ENCODE measurements at places on chromosomes 6 and 20.

GRCh38 chr6:93017626-93018025 is 401.7 kb downstream of the EPHA7 start:
- DNase-seq = no peak

DNA sequence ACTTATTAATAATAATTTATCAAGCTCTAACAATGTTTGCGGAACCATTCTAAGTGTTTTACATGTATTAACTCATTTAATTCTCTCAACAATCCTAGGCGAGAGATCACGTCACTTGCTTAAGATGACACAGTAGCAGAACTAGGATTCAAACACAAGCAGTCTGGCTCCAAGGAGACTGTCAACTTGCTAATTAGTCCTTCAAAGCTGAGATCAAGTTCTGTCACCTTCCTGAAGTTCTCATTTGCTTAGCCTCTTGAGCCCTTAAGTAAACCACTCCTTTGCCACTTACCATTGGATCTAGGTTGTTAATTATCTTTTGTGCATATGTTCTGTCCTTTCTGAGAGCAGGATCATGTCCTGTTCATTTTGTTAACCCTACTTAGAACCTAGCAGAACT is 14.1 kb downstream of the FKBP5 start:
- DNase-seq = no peak

DNA sequence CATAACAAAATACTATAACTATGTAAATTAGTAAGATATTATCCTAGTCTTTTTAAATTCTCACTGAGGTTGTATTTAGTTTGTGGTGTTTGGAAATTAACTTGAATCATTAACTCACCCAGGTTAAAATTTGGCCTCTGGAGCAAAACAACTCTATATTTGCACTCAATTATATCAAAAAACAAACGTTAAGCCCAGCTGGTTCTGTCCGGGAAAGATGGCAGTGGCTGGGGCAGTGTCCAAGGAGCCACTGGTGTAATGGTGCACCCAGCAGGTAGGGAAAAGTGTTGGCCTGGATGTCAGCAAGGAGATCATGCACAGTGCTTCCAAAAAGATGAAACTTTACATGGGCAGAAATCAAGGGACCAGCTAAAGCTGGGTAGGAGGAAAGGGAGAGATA is 285.3 kb upstream of the CITED2 start:
- DNase-seq = no peak

DNA sequence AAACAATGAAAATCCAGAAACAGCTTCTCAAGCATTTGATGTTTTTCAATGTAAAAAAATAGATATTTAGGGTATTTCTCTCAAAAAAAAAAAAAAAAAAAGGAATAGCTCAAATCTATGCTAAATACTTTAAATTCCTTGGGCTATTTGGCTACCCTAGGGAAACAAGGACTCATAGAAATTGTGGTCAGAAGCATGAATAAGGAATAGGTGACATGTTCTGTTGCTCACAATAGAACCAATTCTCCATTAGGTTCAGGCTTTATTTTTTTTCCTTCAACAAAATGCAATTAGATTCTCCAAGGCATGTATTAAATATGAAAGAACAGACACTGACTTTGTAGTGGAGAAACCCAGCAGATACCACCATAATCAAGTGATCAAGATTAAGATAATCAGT is 904.3 kb upstream of the FLRT3 start:
- no peak for DNase-seq

DNA sequence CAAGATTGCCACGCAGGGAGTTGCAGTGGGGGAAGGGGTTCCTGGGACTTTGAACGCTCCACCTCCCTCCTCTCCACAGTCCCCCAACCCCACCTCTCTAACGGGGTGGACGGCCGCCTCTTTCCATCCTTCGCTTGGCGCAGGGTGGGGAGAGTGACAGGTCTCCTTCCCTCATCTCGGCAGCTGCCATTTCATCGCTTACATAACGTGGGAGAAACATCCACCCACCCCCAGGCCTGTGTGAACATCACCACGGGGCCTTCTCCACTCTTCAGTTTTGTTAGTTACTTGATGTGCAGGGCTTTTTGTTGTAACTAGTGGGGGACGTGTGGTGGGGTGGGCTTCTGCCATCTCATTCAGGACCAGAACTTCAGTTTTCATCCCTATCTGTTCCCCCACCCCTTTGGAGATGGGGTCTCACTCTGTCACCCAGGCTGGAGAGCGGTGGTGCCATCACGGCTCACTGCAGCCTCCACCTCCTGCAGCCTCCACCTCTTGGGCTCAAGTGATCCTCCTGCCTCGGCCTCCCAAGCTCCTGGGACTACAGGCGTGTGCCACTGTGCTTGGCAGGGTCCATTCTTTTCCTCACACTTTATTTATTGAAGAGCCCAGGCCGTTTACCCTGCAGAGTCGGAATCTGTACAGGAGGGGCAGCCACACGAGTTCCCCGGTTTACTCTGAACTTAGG is 17.7 kb downstream of the RTEL1 start:
- DNase-seq = no peak

- DNase-seq = no peak
Measured at GRCh38 chr6:141664744-141665143, 468.0 kb upstream of the GJE1 start.

GRCh38 chr6:5481750-5482149 is 220.4 kb downstream of the FARS2 start:
- DNase-seq = no peak

DNA sequence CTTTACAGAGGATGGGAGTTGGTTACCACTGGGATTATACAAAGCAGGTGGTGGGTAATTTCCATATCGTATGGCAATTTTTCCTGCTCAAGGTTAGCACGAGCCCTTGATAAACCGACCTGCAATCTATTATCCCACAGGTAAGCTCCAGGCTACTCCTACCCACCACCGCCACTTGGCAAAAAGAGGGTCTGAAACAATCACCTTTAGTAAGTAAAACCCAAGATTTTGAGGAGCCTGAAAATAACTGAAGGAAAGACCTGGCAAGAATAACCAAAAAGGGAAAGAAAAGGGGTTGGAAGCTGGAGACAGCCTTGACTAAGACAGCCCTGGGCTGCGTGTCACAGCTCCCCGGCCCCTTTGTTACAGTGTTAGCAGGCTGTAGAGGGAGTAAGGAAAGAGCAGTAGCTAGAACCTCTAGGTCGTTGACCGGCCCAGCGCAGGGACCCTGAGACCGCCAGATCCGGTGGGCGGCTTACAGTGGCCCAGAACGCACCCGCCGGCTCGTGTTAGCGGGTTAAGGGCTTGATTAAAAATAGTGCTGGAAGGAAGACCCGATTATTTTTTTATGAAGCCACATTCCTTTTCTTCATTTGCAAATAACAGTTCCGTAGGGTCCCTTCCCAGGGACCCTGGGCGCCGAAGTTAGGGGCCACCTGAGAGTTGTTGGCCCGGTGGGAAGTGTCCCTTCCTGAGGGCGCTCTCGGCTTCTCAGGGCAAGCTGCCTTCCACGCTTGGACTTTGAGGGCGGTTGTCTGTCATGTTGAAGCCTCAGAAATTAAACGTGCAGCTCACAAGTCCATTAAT is 30.5 kb downstream of the TFAP2B start:
- DNase-seq = no peak

GRCh38 chr20:50067461-50067860 is 45.5 kb downstream of the UBE2V1 start:
- no peak for DNase-seq

DNA sequence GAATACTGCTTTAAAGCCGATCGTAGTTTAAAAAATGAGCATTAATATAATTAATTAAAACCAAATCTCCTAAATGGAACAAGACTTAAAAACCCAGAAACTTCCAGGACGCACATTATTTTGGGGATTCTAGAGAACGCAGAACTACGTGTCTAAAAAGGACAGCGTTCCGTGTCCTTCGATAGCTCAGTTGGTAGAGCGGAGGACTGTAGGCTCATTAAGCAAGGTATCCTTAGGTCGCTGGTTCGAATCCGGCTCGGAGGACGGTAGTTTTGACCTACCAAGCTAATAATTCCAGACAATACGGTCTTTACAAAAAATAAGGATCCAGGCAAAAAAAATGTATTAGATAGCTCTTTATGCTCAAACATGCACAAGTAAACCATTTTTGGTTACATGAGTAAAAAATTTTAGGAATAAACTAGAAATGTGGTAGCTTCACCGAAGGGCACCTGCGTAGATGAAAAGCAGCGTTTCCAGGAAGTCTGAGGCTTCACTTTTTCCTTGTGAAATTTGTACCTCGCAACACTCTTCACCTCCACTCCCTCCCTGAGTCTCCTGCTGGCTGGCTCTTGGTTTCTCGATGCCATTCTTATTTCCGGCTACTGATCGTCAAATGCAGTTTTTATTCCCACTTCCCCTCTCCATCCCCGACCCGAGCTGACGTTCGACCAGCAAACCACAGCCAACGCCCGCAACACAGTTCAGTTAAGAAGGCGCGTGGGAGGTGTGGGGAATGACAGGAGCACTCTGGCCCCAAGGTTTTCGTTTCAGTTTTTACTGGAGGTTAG is 19.6 kb upstream of the ABT1 start:
- peak; percentile 65 for DNase-seq

- DNase-seq = no peak
Measured at GRCh38 chr20:36173451-36173933, 19.0 kb downstream of the EPB41L1 start.

DNA sequence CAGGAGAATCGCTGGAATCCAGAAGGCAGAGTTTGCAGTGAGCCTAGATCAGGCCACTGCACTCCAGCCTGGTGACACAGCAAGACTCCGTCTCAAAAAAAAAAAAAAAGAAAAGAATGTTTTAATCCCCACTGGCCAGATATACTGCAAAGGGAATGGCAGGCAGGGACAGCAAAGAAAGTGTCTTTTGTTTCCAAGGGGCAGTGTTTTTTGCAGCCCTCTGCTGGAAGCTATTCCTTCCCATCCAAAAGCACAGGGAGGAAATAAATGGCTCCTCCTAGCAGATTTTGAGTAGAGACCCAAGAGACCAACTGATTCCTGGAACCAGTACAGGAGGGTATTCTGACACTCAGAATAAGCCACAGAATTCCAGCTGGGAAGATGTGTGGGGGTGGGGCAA is 112.5 kb upstream of the STMND1 start:
- no peak for DNase-seq

- no peak for DNase-seq
Measured at GRCh38 chr6:149694921-149695320, 23.0 kb downstream of the LATS1 start.

- no peak for DNase-seq
Measured at GRCh38 chr6:5401845-5402738, 140.8 kb downstream of the FARS2 start.

DNA sequence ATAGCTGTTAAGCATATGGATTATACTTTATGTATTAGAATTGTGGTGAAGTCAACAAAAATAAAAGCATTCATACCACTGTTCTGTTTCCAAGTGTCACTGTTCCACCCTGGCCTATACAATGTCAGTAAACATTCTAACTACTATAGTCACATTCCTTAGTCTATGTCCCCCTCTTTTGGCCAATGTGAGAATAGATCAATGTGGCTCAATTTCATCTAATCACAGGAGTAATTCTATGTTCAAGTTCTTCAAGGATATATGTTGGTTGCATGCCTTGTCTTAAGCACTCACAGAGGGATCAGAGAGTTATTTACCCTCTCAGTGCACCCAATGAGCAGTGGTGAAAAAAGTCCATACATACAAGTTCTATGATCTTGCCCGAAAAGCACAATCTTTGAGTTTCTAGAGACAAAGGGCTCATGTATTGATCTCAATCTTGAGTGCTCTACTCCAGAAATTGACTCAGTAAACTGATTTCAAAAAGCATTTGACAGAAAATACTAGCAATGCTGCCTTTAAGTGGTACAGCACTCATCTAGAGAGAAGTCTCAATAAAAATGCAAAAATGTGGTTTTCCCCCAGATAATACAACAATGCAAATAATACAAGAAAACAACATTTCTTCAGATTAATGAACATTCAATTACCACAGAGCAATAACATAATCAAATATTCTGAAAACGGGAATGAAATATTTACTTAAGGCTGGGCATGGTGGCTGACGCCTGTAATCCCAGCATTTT is 16.5 kb downstream of the SMLR1 start:
- DNase-seq = no peak

GRCh38 chr6:82507112-82507511 is 143.5 kb downstream of the TPBG start:
- DNase-seq = no peak

DNA sequence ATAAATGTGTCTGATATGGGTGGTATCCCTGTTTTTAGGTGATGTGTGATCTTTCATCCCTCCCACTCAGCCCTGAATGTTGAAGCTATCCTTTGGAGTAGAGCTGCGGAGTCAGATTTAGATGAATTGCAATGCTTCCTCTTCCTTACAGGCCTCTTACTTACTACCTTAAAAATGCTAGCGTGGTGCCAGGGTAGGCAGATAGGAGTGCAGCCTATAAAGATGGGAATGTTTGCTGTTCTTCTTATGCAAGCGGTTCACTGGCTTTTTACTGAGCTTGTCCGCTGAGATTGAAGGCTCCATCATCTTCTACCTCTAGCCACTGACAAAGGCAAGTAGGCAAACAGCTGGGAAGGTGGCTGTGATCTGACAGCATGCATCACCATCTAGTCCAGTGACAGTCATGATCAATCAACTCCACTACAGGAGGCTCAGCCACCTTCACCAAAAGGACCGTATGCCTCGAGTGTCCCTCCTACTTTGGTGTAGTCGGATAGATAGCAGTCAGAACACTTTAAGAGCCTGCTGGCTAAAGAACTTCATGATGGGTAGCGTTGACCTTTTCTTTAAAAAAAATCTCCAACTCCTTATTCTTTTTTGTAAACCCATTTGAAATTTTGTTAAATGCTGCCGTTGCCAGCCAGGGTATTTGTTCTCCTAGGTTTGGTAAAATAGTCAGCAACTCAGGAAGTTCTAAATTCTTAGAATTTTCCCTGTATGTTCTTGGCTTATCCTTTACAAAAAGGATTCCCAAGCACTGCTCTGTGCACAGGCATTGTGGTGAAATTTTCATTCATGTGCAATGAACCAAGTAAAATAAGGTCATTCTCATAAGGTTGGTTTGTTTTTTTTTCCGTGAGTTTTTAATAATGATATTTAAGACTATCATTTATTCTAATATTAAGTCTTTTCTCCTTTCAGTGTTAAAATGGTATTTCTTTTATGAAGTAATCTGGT is 169.6 kb downstream of the MTHFD1L start:
- DNase-seq = no peak

GRCh38 chr6:90126181-90126580 is 170.5 kb downstream of the BACH2 start:
- DNase-seq = no peak

Data from stimulated activated CD8-positive, alpha-beta memory T cell treated with anti-CD3 and anti-CD28 coated beads, Interleukin-7, amount 100 ng/mL, for 24 hours (primary cell).